Stimulated activated CD4-positive, alpha-beta T cell treated with anti-CD3 and anti-CD28 coated beads, TNF-alpha, amount 100 ng/mL, for 24 hours (primary cell): ENCODE measurements at places on chromosomes 13 and 19.

- no peak for DNase-seq
Measured at GRCh38 chr13:41562083-41562482, 104.7 kb downstream of the RGCC start.

DNA sequence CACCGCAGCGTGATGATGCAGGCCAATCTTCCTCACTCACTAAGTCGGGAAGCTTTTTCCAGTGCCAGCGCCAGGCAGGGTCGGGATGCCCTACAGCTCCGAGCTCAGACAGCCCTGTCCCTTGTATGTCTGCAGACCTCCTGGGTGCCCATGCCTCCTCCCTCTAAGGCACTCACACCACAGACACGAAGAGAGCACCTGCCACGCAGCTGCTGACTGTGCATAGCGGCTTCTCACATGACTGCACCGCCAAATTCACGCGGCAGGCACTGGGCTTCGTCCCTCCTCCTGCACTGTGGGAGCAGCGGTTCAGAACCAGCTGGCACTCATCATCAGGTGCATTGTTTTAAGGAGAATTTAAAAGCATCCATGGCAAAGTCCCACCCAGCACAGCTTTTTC is 88.1 kb downstream of the SLC7A1 start:
- DNase-seq = no peak

- DNase-seq = peak; percentile 36
Measured at GRCh38 chr19:19185853-19186740, 5.9 kb downstream of the BORCS8 start.

GRCh38 chr13:80235166-80235966 is 105.6 kb downstream of the SPRY2 start:
- DNase-seq = no peak

DNA sequence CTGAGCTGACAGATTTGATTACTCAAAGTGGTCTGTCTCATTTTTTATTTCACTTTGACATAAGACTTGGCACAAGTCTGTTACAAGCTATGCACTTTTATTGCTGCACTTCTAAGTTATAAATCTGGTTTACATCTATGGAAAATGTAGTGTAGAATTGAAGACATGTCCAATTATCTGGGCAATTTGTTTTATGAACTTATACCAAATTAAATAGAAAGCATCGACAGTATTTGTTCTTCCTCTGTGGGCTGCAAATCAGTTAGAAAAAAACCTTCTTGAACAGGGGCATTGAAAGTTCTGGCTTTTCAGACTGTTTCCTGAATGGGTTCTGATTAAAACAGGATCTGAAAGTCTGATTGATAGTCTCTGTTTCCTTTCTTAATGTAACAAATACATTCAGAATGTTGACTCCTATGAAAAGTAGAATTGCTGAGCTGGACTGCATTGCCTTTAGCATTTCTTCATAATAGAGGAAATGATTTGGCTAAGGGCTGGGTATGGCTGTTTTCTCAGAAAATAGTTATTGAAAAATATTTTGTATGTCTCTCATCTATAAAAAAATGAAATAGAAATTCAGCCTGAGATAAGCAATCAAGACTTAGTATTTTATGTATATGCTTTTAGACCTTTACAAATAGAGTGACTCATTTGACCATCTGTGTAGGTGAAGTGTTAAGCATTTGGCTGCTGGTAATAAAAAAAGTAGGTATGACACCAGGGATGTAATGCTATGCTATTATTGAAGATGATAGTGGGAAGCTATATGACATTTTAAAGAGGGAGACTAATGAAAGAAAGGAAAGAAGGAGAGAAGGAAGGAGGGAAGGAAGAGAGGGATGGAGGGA is 210.9 kb upstream of the SPRY2 start:
- DNase-seq = no peak

GRCh38 chr13:23159205-23159759 is 21.5 kb upstream of the SGCG start:
- DNase-seq = no peak

DNA sequence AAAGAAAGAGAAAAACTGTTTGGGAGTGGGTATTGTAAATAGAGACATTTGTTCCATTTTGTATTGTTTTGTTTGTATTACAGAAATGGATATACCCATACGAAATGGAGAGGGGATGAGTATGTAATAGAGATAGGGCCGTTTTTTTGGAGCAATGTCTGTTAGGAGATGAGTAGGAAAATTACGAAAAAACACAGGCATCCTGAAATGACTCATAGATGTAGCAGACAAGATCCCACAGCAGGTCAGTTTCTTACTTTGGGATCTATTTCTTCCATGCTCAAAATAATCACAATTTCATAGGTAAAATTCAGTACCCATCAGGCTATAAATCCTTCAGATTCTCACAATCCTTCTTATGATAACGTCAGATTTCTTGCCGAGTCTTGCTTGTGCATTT is 779.4 kb upstream of the SLITRK1 start:
- DNase-seq = no peak

GRCh38 chr13:71865874-71866334 is 1.1 kb downstream of the DACH1 start:
- no peak for DNase-seq

- DNase-seq = no peak
Measured at GRCh38 chr13:113413178-113413897, 40.0 kb downstream of the ADPRHL1 start.

DNA sequence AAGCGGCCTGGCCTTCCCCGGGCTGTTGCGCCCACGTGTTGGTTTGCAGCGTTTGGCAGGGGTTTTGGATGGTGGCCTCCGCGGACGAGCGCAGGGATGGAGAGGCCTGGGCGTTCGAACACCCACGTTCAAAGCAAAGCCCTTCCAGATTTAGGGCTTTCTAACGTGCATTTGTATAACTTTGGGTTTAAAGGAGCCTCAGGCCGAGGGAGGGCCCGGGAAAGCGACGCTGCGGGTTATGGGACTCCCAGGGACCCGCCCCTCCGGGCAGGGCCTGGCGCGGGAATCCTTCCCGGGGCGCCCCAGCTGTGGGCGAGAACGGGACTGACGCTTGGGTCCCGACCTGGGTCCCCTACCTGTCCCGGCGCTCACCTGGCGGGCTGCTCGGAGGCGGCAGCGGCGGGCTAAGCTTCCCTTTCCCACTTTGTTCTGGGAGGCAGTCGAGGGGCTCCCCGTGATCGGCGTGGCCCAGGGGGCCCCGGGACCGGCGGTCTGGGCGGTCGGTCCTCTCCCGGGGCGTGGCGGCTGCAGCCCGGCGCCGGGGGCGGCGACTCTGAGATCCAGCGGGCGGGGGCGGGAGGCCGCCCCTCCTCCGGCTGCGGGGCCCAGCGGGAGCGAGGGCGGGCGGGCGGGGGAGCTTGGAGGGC is at the start of gene FBXO17:
Gene FBXO17 (minus strand): TSS at position 529 of the 647 bp plus-strand sequence. CDS start 25,423 bp downstream, outside the sequence.
- no peak for DNase-seq

GRCh38 chr13:109755551-109755950 is 30.8 kb downstream of the IRS2 start:
- DNase-seq = no peak

- no peak for DNase-seq
Measured at GRCh38 chr13:82976499-82976898, 905.8 kb downstream of the SLITRK1 start.

DNA sequence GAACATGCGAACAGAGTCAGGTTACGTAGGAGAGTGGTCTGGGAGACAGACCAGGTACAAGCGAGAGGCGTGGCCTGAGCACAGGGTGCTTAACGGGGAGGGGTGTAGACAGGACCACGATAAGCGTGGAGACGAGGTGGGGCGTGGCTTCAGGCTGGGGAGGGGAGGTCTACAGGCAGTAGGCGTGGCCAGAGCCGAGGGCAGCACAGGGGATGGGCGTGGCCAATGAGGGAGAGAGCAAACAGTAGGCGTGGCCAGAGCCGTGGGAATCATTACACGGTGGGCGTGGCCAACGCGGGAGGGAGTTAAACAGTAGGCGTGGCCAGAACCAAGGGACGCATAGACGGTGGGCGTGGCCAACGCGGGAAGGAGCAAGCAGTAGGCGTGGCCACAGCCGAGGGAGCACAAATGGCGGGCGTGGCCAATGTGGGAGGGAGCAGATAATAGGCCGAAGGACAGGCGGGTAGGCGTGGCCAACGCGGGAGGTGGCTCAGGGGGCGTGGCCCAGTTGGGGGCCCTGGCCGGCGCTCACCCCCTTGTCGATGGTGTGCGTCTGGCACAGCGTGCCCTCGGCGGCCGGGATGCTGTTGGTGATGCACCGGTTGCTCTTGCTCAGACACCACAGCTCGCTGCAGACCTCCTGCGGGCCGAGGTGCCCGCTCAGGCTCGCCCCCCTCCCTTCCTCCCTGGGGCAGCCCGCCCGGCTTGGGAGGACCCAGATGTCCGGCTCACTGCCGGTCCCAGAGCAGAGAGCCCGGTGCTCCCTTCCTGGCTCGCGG is 15.2 kb upstream of the MYO1F start:
- DNase-seq = peak; percentile 92

- DNase-seq = no peak
Measured at GRCh38 chr13:41606646-41607045, 149.3 kb downstream of the RGCC start.
